Activated CD4-positive, alpha-beta T cell treated with anti-CD3 and anti-CD28 coated beads, Interleukin-2, amount 50 U/mL, for 16 hours (primary cell): ENCODE measurements at places on chromosomes 3 and 15.

GRCh38 chr15:38271144-38271543, 18.5 kb downstream of the SPRED1 start:
- no peak for DNase-seq

DNA sequence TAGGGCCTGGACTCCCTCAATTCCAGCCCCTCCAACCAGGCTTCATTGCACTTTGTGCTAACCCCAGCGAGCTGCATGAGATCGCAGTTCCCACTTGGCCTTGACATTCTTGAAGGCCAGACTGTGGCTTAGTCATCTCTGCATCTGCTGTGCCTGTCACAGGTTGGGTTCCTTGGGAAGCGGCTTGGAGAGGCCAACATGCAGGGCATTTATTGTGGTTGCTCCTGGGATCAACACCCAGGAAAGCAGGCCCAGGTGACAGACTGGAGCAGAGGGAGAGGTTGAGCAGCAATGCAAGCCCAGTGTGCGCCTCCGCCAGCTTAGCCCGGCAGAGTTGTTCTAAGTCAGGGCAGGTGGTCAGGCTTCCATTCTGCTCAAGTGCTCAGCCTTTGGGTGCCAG, 10.5 kb downstream of the ABCF3 start:
- DNase-seq = no peak

- no peak for DNase-seq
These were observed 603.3 kb upstream of the TBL1XR1 start for GRCh38 chr3:177800561-177800960.

DNA sequence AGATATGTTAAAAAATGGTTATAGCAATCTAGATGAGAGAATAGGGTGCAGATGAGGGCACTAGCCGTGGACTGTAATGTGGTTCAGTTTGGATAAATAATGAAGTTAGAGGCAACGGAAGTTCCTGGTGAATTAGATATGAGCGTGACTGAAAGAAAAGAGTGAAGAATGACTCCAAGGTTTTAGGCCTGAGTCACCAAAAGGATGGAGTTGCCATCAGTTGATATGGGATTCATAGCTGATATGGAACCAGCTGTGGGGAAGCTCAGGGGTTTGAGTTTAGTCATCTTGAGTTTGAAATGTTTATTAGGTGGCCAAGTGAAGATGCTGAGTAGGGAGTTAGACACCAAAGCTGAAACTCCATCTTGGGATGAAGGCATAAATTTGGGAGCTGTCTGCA, 66.2 kb downstream of the SSR3 start:
- DNase-seq = no peak

DNA sequence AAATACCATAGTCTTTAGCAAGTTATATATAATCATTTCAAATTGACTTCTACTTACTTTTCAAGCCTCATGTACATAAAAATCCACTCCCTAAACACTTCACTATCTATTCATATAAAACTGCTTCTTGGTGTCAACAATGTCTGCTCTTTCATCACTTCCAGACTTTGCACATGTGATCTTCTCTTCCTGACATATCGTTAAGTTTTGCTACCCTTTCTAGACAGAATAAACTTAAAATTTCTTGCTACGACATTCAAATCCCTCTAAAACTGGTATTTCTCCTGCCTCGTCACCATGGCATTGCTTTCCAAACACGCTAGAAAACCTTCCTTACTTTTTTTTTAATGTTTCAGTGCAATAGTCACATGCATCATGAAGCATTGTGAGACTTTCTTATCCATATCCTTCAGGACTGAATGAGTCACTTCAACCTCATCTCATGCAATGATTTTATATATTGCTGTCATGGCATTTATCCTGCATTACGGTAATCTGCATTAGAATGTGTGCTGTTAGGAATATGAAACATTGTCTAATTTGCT, 122.8 kb downstream of the GMNC start:
- DNase-seq = no peak
